HL-60 (cell line): ENCODE measurements at places on chromosomes 3 and 15.

GRCh38 chr3:24682141-24682547, 187.5 kb upstream of the THRB start:
- no peak for DNase-seq

DNA sequence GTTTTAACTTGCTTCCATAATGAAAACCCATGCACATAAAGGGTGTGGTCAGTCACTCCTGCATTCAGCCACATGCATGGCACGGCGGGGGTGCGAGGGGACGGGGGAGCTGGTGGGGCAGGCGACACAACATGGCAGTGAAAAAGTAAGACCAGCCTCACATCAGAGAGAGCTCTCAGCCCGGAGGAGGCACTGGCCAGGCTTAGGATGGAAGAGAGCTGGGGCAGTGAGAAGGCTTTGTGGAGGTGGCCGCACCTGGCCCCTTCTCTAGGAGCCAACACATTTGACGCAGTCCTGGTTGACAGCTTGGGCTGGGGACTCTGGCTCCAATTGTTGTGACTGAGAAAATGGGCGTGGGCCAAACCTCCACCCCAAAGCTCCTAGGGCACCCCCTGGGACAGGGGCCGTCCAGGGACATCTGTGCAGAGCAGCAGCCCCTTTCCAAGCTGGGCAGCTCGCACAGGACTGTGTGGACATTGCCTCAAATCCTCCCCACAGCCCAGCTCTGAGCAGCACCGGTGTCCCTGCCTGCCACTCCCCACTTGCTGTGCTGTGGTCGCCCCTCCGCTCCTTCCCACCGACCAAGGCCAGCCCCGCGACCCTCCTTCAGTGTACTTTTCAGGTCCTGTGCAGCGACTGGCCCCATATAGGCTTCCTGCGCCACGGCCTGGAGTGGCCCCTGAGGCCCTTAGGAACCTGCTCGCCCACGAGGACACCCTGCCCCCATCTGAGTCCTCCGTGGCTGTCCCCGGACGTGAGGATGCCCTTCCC, 126.0 kb upstream of the IQSEC1 start:
- DNase-seq, result no peak

- no peak for DNase-seq
Observed at GRCh38 chr3:160340351-160340750, 58.7 kb downstream of the IFT80 start.

GRCh38 chr3:151931171-151931570, 57.7 kb downstream of the SUCNR1 start:
- no peak for DNase-seq

DNA sequence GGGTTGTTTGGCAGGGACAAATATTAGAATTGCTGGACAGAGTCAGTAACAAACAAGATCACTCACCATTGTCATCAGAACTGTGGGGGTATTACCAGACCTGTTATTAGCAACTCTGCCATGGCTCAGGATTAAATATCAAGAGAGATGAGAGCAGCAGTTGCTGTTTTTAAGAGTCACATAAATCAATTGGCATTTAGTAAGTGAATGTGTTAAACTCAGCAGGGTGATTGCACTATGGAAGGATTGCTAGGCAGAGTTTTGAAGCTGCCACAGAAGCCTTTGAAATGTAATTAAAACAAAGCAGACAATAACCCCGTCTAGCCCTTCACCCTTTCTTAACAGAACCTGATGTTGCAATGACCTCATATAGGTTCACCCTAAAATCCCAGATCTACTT, 238.8 kb downstream of the GAP43 start:
- no peak for DNase-seq

DNA sequence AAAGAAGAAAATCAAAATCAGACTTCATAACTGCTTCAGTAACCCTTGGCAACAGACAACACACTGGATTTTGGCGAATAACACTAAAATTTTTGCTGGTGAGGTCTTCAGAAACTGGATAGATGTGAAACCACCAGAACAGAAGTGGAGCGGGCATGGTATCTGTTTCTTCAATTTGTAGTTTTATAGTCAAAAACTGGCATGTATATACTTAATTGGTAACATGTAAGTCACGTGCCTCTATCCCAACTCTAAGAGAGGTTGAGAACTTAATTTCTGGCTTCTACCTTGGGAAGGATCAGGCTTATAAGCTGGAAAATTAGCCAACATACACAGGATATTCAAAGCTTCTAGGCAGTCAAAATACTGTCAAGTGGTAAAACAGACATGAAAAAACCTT, 172.6 kb upstream of the CHL1 start:
- no peak for DNase-seq

GRCh38 chr15:64843991-64844390, 2.3 kb downstream of the PLEKHO2 start:
- no peak for DNase-seq

DNA sequence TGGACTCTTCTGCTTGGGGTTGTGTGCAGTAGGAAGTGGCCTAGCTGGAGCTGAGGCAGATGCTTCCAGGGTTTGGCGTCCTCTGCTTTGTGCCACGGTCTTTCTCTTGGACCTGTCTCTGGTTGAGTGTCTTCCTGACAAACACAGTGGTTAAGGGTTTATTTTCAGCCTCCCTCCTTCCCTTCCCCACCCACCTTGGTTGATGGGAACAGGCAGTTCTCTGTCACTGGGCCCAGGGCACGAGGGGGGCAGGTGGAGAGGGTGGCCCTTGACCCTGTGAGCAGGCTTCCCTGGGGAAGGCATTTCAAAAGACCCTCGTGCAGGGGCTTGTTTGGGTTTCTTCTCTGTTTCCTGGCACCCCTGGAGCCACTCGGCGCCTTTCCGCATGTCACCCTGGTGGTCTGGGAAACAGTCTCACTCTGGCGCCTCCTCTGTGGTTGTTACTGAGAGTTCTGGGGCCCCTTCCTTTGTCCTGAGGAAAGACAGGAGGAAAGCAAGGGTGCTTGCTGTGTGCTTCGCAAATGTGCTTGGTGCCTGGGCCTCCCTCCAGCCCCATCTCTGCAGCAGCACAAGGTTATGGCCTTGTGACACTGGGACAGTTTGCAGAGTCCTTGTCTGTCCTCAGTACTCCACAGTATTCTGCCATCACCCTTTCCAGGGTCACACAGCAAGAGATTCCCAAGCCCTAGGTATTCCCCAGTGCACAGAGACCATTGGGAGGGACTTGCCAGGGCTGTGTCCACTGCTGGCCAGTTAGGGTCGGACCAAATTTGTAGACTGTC, 10.3 kb upstream of the STAB1 start:
- no peak for DNase-seq
